ENCODE measurements at places on chromosomes 5 and 9.

- DNase-seq: no peak
Measured at GRCh38 chr5:179427676-179428056, 82.4 kb upstream of the ADAMTS2 start.

- DNase-seq: no peak
Measured at GRCh38 chr9:74940600-74940999, 12.1 kb downstream of the C9orf40 start.

- no peak for DNase-seq
Measured at GRCh38 chr5:14206028-14206725, 63.0 kb downstream of the TRIO start.

DNA sequence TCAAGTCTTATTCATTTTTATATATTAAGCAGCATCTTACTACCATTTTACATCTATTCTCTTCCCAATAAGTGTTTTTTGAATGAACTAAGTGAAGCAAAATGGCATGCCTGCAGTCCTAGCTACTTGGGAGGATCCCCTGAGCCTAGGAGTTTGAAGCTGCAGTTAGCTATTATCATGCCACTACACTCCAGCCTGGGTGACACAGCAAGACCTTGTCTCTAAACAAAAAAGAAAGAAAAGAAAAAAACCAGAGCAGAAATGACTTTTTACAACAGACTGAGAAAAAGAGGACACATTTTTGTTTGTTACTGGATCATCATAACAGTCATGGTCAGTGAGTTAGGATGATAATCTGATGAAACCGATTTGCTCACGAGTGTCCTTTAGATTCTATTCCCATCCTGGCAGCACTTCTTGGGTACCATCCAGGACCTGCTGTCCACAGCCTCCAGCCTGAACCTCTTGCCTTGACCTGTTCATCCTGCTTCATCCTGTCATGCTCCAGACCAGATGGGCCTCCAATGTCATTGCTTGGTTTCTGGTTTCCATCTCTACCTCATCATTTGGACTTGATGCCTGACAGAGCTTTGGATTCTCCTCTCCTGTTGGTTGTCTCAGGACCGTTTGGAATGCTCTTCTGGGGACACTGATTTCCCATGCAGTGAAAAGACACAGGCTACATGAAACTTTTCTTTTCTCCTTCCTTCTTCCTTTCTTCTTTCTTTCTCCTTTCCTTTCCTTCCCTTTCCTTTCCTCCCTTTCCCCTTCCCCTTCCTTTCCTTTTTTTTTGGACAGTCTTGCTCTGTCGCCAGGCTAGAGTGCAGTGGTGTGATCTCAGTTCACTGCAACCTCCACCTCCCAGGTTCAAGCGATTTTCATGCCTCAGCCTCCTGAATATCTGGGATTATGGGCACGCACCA is 50.1 kb upstream of the GLRX start:
- DNase-seq: no peak

DNA sequence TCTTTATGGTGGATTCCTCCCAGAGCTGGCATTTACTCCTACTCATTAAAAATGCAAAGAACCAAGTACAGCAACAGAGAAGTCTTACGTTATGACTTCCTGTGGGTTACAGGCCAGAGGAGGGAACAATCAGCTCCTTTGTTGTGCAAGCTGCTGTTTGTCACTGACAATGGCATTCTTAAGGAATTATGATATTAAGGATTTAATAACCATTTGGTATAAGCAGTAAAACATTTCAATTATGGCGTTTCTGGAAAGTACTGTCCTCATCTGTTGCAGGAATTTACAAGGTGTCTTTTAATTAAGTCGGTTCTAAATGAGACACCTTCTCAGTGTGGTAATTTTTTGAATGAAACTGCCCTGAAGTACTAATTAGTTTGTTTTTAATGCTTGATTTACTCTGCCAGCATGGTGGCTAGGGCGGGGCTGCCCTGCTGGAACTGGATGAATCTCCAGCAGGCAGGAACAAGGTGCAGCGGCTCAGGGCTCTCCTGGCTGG is 49.1 kb upstream of the VDAC1 start:
- no peak for DNase-seq

- no peak for DNase-seq
Measured at GRCh38 chr5:16975950-16976624, 40.0 kb upstream of the MYO10 start.

DNA sequence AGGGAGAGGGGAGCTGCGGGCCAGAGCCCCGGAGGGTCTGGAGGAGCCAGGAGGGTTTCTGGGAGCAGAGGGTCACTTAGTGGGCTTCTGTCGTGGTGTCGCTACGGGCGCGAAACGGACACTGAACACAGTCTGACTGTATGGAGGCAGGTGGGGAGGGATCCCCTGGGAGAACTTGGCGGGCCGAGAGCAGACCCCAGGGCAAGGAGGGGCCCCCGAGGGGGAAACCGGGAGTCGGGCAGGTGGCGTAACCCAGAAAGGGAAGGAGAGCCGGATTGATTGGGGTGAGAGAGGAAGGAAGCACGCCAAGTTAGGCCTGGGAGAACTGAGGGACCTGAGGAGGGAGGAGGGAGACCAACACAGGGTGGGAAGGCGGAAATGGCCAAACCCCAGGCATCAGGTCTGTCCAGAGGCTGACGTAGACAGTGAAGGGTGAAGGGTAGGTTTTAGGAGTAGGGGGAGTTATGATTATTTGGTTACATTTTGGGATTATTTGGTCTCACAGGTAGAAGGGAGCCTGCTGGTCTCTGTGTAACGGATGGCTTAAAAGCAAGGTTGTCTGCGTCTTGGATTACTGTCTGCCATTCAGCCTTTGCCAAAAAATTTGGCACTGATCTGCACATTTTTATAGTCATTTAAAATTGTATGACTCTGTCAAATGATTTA is 3.3 kb upstream of the MSMP start:
- no peak for DNase-seq

GRCh38 chr9:136429683-136430491 is 9.8 kb downstream of the INPP5E start:
- no peak for DNase-seq

- DNase-seq: no peak
Measured at GRCh38 chr5:65926893-65927292, 518 bp downstream of the ERBIN start.

DNA sequence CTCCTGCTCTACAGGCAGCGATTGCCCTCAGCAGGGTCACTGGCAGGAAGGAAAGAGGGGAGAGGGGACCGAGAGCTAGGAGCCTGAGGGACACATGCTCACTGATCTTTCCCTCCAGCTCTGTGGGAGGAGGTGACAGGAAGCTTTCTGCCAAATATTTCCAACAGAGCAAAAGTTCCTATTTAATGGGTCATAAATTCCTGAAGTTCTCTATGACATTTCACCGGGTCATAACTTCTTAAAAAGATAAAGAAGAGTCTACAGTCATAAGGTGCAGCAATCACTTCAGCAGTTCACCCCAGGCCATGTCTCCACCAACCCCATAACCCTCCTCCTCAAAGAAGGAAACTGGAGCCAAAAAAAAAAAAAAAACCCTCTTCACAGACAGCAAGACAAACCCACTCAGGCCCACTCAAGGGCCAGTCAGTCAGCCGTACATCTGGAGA is 481.1 kb downstream of the NR2F1-AS1 start:
- DNase-seq: no peak

GRCh38 chr9:86731511-86732063 is 215.7 kb downstream of the GAS1 start:
- DNase-seq: no peak

GRCh38 chr5:171283753-171284152 is 25.3 kb upstream of the TLX3 start:
- no peak for DNase-seq

DNA sequence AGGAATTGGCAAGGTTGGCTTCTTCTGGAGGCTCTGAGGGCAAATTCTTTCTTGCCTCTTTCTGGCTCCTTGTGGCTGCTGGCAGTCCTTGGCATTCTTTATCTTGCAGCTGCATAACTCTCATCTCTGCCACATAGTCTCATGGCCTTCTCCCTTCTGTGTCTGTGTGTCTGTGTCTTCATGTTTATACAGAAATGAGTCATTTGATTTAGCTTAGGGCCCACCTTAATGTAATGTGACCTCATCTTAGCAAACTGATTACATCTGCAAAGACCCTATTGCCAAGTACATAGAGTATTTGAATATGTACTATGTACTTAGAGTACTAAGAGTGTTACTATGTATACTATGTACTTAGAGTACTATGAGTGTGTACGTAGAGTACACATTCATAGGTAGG is 122.5 kb downstream of the RFK start:
- DNase-seq: no peak

DNA sequence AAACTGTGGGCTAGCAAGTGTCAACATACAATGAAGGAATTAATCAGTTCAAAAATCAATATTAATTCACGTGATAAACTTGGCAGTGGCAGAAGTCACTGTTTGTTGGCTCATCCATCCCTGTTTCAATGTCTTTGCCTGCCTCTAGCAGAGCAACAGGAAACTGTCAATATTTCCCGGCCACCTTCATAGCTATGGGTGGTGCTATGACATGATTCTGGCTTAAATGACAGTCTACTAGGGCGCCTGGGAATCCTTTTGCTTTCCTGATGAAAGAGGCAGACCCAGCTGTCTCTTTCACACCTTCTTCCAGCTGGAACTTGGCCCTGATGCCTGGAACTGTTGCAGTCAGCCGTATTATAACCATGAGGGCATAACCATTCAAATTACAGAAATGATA is 72.1 kb upstream of the DNAH5 start:
- DNase-seq: no peak

DNA sequence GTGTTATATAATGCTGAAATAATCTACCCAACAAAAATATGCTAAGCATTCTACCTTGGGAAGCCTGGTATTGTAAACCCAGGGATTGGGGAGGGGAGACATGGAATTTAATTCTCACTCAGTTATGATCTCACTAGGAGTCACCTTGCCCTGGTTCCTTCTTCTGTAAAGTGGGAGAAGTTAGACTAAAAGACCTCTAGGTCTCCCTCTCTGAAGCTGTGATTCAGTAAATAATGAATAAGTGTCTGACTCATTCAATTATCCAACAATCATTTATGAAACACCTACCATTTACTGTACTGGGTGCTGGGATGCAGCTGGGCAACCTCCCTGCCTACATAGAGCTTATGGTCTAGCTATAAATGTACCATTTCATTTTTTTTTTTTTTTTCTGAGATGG is 20.2 kb upstream of the SPARC start:
- DNase-seq: no peak

GRCh38 chr9:16276866-16277265 is 593.6 kb downstream of the BNC2 start:
- DNase-seq: no peak

All from ecto neural progenitor cell (in vitro differentiated cells).